Right ventricle myocardium inferior (tissue), 1 donor: ENCODE measurements at places on chromosomes 12 and 14. TPM values are rescaled to one million over a fixed set of nuclear protein-coding genes. Genes with fewer than 3 reads are reported as not detected.

DNA sequence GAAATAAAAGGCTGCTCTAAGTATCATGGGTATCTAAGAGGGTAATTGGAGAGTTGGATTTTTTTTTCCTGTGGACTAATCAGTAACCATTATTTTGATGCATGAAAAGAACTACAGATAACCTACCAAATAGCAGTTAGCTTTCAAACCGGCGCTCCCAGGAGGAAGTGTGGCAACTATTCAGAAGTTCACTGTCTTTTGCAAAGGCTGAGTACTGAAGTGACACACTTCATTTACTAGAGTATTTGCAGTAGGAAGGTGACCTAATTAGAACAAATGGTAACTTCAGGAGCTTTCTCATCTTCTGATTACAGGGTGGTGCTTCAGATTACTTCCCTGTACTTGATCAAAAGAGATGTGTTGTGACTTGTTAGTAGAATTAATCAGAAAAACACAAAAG lies 87.7 kb downstream of the PELI2 start:
- DNase-seq, result no peak

Gene KRT8
- 117 TPM for total RNA-seq

Gene SMIM41
- total RNA-seq, result 0.16 TPM

DNA sequence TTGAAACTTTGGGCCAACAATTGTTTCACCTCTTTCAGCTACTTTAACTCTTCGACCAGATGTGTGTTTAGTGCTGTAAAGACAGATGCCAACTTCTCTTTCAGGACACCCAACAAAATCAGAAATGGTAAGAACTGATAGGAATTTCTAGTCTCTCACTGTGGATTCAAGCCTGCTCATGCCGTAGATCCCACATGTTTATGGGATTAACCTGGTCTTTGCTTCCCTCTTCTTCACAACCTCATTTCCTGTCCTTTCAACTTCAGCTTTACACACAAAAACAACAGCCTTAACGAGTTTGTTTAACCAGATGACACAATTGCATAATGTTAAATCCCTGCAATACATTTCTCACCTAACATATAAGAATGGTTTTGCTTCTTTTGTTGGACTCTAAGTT lies 1031.9 kb upstream of the LRFN5 start:
- DNase-seq, result no peak

DNA sequence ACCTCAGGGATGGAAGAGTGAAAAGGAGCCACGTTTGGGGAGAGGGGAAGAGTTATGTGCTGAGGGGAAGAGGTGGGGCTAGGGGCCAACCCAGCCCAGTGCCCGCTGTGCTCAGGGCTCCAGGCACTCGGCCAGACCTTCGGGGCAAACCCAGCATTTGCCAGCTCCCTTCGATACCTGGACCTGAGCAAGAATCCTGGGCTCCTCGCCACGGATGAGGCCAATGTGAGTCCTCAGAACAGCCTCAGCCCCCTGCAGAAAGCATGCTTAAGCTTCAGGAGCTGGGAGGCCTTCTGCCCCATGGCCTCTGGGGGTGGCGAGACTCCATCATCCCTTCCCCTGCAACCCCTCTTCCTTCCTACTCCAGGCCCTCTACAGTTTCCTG lies 5.0 kb downstream of the CARMIL3 start:
- no peak for DNase-seq

DNA sequence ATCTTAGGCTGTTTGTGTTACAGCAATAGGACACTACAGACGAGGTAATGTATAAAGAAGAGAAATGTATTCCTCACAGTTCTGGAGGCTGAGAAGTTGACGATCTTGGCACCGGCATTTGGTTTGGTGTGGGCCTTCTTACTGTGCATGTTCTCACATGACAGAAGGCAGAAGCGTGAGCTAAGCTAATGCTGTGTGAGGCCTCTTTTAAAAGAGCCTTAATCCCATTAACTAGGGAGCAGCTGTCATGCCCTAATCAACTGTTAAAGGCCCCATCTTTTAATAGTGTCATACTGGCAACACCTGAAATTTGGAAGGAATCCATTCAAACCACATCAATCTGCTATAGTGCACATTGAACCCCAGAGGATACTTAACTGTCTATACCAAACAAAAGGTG lies 992.9 kb downstream of the GALC start:
- no peak for DNase-seq

DNA sequence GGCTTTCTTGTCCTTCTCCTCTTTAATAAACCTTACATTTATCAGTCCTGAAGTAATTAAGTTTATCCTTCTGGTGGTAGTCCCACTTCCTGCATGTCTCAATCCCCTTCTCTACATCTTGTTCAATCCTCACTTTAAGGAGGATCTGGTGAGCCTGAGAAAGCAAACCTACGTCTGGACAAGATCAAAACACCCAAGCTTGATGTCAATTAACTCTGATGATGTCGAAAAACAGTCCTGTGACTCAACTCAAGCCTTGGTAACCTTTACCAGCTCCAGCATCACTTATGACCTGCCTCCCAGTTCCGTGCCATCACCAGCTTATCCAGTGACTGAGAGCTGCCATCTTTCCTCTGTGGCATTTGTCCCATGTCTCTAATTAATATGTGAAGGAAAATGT lies 79.3 kb downstream of the ZFC3H1 start:
- DNase-seq, result no peak

DNA sequence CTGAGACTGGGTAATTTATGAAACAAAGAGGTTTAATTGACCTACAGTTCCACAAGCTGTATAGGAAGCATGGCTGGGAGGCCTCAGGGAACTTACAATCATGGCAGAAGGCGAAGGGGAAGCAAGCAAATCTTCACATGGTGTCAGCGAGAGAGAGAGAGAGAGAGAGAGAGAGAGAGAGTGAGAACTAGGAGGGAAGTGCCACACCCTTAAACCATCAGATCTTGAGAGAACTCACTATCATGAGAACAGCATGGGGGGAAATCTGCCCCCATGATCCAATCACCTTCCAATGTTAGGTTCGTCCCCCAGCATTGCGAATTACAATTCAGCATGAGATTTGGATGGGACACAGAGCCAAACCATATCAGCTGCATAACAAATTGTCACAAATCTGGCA lies 96.7 kb downstream of the CHST11 start:
- no peak for DNase-seq

Gene POTEG
- total RNA-seq, result not detected

- no peak for DNase-seq
These were observed 476.3 kb upstream of the STXBP6 start for GRCh38 chr14:25526290-25526689.

DNA sequence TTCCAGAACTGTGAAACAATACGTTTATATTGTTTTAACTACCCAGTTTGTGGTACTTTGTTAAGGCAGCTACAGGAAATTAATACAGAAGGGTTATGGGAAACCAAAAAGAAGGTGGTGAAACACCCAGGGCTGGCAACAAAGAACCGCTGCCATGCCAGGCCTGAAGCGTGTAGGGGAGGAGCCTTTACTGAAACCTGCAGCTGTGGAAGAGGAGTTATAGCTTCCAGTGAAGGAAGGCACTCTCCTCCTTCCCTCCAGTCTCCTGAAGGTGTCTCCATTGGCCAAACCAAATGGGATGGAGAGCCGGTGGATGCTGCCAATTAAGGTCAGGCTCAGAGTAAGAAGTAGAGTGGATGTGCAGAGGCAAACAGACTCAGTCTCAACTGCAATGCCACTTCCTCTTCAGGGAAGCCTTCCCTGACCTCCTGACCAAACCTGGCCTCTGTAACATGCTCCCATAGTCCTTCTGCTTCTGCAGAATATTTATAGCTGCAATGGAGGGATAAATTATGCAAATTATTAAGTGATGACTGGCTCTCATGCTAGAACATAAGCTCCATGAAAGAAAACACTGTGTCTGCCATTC lies 168.3 kb downstream of the DAD1 start:
- DNase-seq, result no peak

DNA sequence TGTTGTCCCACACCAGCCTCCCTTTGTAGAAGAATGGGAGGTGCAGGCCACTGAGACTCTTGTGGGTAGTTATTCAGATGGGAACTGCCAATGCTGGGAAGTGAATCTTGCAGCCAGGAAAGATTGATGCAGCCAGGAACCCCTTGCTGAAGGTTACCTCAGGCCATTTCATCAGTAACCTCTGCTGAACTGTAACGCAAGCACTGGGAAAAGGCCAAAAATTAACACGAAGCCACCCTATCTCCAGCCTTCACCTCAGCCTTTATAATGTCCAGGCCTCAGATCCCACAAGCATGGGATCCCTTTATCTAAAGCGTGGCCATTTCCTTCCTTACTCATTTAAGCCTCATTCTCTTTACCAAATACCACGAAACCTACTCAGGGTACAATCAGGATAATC lies 211.1 kb downstream of the SPTSSA start:
- no peak for DNase-seq

Gene ISCU
- total RNA-seq, result 444 TPM

- DNase-seq, result no peak
These were observed 156.8 kb upstream of the TMEM260 start for GRCh38 chr14:56422703-56423213.

GRCh38 chr12:96483116-96483515 lies 6.3 kb upstream of the CFAP54 start:
- DNase-seq, result no peak

Gene ADAM21
- total RNA-seq, result 0.38 TPM

Gene FLRT2
- 3.4 TPM for total RNA-seq

GRCh38 chr14:81511111-81511904 lies 22.3 kb downstream of the SEL1L start:
- DNase-seq, result no peak

DNA sequence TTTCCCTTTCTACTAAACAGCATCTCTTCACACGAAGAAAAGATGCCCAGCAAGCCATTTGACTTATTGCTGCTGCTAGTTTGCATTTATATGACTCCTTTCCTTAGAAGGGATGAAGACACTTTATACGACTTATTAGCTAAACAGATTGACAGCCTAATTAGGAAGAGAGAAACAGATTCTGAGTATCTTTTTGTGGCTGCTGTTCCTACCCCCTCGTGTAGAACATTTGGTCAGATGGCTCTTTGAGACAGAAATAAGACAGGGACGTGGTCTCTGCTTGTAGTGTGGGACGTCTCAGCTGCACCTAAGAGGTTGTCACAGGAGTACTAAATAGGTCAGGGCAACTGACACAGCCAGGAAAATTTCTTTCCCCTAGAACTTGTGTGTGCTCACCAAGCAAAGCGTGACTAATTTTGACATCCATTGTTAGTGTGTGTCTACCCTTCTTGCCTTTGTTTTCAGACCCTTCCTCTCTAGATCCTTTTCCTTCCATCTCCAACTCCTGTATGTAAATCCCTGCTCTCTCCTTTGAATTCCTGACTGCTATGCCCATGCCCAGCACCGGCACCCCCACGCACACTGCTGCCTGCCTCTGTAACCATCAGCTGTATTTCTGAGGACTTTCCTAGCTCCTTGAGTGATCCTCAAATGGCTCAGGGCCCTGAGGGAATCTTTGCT lies 83.2 kb downstream of the DAD1 start:
- no peak for DNase-seq
